Glutamatergic neuron (in vitro differentiated cells): ENCODE measurements at places on chromosomes 13 and 19.

DNA sequence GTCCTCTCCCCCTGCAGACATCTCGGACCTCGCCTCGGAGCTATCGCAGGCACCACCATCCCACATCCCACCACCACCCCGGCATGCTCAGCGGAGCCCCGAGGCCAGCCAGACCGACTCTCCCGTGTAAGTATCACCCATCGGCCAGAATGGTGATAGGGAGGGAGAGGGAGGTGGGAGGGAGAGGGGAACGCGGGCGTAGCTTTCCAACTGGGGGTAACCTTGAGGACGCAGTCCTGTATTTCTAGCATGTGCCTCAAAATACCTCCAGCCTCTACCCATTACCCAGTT, 26.1 kb downstream of the TJP3 start:
- DNase-seq: no peak

DNA sequence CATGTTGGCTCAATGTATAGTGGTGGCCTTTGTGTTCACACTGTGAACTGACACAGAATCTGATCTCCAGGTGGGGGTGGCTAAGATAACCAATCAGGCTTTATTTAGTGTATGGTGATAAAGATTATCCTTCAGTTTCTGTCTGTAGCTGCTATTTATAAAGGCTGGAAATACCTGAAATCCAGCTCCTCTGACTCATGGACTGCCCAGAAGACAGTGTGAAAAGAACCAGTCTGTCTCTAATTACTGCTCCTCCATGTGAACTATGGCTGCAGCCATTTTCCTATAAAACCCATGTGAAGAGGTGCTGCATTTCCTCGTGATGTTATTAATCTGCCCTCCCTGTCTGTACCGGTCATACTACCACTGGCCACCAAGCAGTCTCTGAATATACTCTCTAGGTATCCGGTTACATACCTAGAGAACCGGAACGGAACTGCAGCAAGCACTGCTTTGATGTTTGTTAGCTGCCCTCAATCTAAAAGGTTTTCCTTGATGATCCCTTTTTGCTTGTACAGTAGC, 238.0 kb downstream of the LHFPL6 start:
- no peak for DNase-seq

DNA sequence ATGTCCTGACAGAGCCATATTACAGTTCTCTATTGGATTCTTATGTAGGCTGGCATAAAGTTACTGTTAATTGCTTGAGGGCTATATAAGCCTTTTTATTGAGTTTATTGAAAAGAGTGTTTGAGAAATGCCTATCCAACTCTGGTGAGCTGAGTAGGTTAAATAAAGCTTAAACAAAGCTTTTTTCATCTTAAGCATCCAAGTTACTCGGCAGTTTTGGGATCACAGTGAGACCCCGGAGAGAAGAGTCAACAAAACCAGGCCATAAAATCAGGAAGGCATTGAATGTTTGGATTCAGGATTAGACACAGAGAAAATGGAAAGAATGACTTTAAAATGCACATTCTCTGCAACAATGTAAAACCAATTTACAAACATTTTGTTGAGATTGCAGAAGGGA, 588.5 kb downstream of the DACH1 start:
- DNase-seq: no peak

- DNase-seq: no peak
Observed at GRCh38 chr13:31174018-31174417, 12.3 kb upstream of the HSPH1 start.

GRCh38 chr13:48094404-48094780, 512 bp downstream of the MED4 start:
- no peak for DNase-seq

- peak; percentile 81 for DNase-seq
Observed at GRCh38 chr19:1223018-1223855, 14.6 kb downstream of the CBARP start.

- DNase-seq: peak; percentile 49
Observed at GRCh38 chr13:50133358-50133953, 118.2 kb downstream of the KCNRG start.

DNA sequence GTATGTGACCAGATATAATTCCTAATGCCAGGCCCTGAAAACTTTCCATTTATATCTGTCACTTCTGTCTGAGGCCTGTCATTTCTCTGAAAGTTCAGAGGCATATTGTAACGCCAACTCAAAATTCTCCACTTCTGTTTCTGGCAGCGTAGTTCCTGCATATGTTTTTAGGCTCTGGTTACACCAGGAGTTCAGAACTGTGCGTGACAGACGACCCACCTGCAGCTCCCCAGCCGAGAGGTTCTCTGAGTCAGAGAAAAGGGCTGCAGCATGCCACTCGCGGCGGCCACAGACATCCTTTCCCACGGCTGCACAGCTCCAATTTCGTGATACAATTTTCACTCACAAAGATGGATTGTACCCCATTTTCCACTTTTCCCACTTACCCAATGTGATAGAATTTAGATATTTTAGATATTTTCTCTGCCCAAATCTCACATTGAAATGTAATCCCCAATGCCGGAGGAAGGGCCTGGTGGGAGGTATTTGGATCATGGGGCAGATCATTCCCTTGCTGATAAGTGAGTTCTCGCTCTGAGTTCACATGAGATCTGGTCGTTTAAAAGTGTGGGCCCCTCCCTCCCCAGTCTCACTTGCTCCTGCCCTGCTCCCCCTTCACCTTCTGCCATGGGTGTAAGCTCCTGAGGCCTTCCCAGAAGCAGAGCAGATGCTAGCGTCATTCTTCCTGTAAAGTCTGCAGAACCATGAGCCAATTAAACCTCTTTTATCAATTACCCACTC, 308.1 kb downstream of the LIG4 start:
- no peak for DNase-seq

GRCh38 chr13:80802946-80803345, 462.0 kb upstream of the SPRY2 start:
- no peak for DNase-seq

DNA sequence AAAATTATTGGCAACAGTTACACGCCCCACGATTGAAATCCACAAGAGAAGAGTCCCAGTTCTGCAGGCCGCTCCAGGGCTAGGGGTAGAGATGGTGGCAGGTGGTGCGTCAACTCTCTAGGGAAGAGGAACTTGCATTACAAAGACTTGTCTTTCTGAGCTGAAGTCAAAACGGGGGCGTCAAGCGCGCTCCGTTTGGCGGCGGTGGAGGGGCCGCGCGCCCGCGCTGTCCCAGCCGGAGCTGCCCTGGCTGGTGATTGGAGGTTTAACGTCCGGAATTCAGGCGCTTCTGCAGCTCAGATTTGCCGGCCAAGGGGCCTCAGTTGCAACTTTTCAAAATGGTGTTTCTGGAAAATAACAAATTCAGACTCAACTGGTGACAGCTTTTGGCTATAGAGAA, 38.9 kb downstream of the SOX1 start:
- DNase-seq: peak; percentile 44

DNA sequence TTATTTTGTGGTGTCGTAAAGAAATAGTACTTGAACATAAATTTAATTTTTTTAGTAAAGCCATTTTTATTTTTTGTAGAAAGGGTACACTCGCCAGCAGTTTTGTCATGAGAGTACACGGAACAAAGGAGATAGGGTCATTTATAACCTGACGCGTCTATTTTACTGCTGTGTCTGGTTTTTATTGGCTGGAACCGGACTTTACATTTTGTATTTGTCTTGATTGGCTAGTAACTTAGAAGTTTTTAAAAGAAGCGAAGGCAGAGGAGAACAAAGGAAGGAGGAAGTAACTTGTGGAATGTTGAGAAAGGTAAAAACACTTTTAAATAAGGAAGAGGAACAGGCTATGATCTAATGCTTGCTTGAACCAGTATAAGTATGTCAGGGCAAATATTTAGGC, 43.5 kb downstream of the TRPM4 start:
- DNase-seq: no peak

- DNase-seq: no peak
Observed at GRCh38 chr19:23060016-23060415, 56.8 kb upstream of the ZNF730 start.

- DNase-seq: no peak
Observed at GRCh38 chr13:110953833-110954532, 39.1 kb upstream of the ANKRD10 start.

GRCh38 chr19:56111601-56112312, 9.3 kb downstream of the ZNF787 start:
- DNase-seq: no peak

DNA sequence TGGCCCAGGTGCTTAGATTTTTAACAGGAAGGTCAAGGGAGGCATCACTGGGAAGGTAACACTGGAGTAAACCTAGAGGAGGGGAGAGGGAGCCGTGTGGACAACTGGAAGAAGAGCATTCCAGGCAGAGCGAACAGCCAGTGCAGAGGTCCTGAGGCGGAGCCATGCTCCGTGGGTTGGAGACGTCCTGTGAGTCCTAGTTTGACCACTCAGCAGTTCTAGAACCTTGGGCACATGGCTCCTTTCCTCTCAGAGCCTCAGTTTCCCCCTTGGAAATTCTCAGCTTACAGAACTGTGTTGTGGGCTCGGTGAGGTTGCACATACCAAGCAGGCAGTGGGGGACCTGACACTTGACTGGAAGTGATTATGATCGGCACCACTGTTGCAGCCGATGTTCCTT, 130.9 kb downstream of the DPF1 start:
- DNase-seq: no peak
